Skeletal muscle cell (primary cell): ENCODE measurements at places on chromosomes 2 and 18.

- DNase-seq = no peak
Observed at GRCh38 chr2:173307293-173307692, 47.4 kb upstream of the CDCA7 start.

DNA sequence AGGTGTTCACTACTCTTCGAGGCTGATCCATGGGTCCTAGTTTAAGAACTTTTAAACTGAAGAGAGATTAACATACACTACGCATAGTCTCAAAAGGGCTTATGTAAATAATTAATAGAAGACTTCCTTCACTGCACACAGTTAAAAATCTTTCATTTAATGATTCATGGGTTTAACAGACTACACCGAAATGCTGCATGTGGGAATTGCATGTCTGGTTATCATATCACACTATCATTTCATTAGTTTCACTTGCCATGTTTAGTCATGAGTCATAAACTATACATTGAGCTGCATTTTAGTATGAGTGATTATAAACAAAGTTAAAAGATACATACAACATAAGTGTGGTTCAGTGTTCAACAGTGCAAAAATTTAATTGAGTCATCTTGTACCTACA, 31.2 kb downstream of the GLS start:
- DNase-seq = no peak

DNA sequence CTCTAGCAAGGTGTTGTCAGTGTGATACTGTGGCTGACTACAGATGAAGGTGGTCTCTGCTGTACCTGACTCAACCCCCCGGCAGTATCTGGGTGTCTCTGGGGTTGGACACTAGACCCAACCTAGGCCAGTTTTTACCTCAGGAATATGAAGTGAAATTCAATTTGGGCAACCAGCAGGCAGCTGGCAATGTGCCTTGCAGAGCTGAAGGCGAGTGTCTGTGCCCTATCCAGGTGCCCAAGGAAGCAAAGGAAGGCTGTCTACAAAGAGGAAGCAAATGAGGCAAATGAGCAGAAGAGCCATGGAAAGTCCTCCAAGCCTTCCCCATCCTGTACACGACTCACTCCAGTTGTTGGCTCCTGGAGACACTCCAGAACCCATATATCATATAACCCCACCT, 264.6 kb upstream of the AGAP1 start:
- DNase-seq = no peak

DNA sequence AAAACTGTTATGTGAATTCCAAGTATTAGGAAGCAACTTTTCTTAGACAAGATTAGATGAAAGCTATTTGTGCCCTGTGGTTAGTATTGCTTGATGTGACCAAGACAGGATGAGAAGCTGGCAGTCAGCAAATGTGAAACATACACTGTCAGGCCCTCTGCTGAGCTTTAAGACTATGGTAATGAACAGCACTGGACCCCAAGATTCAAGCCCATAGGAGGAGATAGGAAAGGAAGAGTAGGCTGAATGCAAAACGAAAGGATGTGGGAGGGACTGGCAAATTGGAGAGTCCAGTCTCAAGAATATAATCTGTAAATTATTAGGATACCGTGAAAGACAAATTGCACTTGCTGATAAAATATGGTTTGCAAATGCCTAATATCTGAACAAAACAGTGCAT, 16.4 kb downstream of the BZW1 start:
- no peak for DNase-seq

- DNase-seq = no peak
Observed at GRCh38 chr2:221310730-221311129, 261.4 kb downstream of the EPHA4 start.

DNA sequence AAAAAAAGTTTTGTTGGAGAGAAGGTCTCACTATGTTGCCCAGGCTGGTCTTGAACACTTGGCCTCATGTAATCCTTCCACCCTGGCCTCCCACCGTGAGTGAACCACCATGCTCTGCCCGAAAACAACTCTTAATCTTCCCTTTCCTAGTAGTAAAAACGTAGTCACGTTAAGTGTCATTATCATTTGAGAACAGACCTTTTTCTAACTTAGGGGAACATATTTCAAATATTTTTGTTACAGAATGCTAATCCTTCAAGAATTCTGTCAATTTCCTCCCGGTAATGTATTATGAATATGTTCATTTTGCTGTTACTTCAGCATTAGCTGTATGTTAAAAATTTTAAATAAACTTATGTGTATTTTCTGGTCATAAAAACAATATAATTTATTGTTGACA, 49.7 kb downstream of the MTA3 start:
- no peak for DNase-seq
